ENCODE measurements at places on chromosomes 1 and 21.

DNA sequence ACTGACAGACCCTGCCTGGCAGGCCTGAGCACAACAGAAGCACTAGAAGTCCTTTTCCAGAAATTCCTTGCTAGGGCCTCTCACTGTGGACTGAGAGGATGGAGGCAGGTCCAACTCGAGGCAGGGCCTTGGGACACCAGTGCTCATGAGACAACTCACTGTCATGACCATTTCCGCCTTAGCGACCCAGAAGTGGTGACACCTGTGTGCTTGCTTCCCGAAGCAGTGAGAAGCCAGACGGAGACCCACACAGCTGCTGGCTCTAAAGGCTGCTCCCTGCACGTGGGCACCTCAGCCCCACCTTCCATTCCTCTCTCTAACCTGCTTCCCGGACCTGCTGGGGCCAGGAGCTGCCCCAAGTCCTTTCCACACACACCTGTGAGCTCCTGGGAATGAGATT lies 33.0 kb downstream of the KCNC4 start:
- DNase-seq: no peak

DNA sequence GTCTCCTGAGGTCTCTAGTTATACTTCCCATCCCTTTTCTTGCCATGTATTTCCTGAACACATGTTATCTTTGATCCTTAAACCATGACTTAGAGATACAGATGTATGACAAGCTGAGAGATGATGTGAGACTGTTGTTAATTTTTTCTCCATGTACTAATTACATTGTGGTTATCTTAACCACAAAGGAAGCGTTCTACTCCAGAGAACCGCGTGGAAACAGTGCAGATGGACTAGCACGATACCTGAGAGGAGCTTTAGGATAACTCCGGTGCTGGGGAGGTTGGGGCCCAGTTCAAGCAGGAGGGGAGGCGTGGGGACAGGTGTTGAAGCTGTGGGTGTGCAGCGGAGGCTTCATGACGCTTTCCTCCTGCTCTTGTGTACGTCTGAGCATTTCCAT lies 17.5 kb downstream of the PDE9A start:
- no peak for DNase-seq

GRCh38 chr1:97164276-97164639 lies 442.7 kb downstream of the PTBP2 start:
- no peak for DNase-seq

DNA sequence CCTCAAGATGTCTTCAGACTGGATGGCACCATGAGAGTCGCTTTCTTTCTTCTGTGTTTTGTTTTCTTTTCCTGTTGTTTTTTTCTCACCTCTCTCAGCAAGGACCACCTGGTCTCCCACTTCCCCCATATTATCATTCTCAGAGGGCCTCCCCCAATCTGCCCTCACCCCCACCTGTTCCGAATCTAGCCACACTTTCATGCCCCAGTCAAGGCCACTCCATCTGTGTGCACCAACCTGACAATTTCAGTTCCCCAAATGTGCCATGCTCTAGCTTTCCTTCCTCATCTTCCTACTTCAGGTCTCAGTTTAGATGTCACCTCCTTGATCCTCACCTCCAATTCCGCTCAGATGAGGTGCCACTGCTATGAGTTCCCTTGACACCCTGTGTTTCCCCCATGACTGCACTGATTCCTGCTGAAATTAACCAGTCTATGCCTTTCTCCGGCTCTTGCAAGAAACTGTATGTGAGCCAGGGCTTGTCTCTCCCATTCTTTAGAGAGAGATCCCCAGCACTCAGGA lies 146.2 kb downstream of the PLPP3 start:
- DNase-seq: no peak

GRCh38 chr1:168917796-168918195 lies 188.7 kb upstream of the ATP1B1 start:
- DNase-seq: no peak

DNA sequence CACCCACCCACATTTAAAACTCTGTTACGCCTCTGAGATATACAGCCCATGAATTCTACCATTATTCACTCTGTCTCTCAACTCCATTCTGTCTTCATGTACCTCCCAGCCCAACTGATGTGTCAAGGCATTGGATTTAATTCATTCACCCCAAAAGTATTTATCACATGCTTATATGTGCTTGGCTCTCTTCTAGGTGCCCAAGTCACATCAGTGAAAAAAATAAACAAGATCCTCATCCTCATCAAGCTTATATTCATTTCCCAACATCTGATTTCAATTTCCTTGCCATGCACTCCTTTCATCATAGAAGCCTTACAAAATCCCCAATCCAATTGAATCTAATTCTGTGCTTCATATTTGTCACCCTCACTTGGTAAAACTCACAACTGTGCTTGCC lies 967.6 kb downstream of the LTN1 start:
- no peak for DNase-seq

GRCh38 chr21:30337772-30338171 lies 278 bp upstream of the KRTAP27-1 start:
- DNase-seq: no peak

DNA sequence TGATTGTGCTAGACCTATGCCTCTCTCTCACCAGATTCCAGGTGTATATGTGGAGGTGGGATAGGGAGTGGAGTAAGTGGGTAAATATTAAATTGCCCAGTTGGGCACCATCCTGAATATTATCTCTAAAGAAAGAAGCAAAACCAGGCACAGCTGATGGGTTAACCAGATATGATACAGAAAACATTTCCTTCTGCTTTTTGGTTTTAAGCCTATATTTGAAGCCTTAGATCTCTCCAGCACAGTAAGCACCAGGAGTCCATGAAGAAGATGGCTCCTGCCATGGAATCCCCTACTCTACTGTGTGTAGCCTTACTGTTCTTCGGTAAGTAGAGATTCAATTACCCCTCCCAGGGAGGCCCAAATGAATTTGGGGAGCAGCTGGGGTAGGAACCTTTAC lies at the start of gene FCER1A:
TSS of gene FCER1A (plus strand) at position 242 of the 400 bp plus-strand sequence. CDS start at position 271, 29 bp downstream.
- no peak for DNase-seq

- DNase-seq: no peak
Observed at GRCh38 chr1:230867101-230867902, 1.0 kb downstream of the C1orf198 start.

DNA sequence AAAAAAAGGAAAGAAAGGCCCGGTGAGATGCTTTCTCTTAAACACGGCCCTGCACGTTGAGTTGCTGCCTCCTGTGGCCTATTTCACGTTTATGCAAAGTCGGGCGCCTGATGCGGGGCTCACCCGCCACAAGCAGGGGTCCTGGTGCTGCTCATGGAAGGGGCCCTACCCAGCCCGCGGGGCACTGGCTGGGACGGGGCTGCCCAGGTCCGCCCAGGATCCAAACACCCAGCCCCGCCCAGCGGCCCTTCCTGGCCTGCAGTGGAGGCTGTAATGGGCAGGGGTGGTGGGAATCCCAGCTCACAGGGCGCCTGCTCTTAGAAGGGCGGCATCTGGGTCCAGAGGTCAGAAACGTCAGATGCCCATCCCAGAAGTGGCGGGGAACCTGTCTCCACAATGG lies 1.6 kb downstream of the COL6A2 start:
- DNase-seq: no peak

DNA sequence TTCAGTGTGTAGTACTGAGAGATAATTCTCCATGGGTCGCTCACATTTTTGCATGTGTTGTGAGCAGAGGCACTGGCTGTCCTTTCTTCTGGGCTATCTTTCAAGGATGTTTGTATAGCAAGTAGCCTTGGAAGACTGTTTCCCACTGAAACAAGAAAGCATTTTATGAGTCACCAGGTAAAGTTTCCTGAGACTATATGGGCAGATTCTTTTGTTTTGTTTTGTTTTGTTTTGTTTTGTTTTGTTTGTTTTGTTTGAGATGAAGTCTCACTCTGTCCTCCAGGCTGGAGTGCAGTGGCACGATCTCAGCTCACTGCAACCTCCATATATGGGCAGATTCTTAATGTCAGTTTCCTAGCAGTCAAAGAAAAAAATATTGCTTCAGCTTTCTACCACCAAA lies 912.6 kb downstream of the TTLL7 start:
- no peak for DNase-seq

DNA sequence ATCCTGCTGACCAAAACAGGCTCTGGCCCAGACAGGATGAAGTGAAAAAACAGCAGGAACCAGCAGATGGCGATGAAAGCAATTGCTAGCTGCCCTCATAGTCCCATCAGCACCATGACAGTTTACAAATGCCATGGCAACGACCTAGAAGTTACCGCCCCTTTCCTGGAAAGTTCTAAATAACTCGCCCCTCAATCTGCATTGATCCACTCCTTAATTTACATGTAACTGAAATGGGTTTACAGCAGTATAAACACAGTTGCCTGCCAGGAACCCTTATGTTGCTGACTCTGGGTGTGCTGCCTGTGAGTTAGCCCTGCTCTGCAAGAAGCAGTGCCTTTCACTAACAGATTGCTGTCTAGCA lies 65.5 kb upstream of the CR1L start:
- no peak for DNase-seq

- no peak for DNase-seq
Observed at GRCh38 chr21:45169001-45169400, 94.6 kb downstream of the ADARB1 start.

DNA sequence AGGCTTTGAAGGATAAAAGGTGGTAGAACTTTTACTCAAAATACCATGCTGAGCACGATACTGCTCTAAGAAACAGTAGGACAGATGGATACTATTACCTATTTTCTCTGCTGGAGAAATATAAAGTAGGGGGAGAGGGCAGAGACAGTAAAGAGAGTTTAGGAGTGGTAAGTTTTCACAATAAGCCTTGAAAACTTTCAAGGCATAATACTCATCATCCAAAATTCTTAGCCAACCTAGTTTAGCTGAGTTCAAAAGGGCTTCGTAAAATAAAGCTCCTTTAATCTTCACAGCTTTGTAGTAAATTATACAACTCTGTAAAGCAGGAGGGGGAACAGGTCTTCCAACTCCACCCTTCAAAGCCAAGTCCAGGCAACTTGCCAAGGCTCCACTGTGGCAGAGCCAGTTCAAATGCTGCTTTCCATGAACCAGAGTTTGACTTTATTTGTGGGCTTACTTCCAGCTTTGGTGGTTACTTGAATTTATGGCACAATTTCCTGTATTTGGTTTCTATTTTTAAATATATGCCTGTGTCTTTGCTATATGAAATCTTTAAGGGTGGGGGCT lies 15.5 kb downstream of the TEX38 start:
- no peak for DNase-seq

GRCh38 chr1:91523482-91523881 lies 22.8 kb downstream of the CDC7 start:
- DNase-seq: no peak

- no peak for DNase-seq
Observed at GRCh38 chr1:228292609-228292911, 84.7 kb downstream of the OBSCN start.

GRCh38 chr1:59477286-59477685 lies 180.4 kb downstream of the FGGY start:
- DNase-seq: no peak

GRCh38 chr21:45867041-45867666 lies 114.4 kb upstream of the COL6A1 start:
- DNase-seq: no peak

DNA sequence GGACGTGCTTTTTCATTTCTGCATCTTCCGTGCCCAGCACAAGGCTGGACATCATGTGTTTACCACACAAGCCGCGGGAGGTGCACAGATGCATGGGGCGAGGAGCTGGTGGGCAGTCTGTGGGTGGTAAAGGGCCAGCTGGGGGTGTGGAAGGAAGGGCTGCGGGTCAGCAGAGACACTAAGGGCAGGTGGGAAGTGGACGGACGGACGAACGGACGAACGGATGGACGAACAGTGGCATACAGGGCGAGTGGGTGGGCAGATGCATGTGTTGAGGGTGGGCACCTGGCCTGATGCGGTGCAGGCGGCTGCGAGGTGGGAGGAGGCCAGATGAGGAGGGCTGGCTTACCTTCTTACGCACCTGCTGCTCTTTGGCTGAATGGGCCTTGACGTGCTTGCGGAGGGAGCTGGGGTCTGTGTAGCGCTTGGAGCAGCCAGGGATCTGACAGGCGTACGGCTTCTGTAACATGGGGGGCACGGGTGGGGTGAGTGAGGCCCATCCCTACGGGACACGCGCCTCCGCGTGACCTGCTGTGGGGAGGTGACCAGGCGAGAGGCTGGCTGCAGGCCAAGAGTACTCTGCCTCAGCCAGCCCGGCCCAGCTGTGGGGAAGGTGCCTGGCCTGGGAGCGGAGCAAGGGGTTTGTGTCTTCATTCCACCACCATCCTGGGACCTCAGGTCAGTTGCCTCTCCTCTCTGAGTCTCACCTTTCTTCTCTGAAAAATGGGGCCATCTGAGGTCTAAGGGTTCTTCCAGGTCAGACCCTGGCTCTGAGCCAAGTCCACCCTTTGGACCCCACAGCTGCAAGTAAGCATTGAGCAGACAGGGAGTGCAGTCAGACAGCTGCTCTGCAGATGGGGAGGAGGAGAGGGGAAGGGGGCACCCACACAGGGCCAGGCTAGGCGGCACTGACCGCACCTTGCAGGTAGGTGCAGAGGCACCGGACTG lies 65.5 kb downstream of the DMRTB1 start:
- no peak for DNase-seq

GRCh38 chr21:36079010-36079649 lies 9.3 kb downstream of the CBR1 start:
- DNase-seq: no peak

GRCh38 chr1:211334986-211335385 lies 8.4 kb downstream of the TRAF5 start:
- DNase-seq: no peak

DNA sequence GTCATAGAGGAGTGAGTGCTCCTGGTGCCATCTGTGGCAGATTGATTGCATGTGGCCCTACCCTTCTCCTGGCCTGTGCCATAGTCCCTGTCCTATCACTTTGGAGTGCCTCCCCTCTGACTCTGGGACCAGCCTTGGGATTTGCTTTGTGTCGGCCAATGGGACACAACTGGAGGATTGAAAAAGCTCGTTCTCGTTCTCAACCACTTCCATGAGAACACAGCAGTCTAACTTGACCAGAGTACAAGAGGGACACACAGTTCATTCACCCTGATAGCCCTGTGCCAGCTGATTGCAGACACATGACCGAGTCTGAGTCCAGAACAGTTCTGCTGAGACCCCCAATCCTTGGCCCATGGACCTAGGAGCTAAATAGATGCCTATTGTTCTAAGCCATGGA lies 47.8 kb downstream of the C1orf198 start:
- DNase-seq: no peak

DNA sequence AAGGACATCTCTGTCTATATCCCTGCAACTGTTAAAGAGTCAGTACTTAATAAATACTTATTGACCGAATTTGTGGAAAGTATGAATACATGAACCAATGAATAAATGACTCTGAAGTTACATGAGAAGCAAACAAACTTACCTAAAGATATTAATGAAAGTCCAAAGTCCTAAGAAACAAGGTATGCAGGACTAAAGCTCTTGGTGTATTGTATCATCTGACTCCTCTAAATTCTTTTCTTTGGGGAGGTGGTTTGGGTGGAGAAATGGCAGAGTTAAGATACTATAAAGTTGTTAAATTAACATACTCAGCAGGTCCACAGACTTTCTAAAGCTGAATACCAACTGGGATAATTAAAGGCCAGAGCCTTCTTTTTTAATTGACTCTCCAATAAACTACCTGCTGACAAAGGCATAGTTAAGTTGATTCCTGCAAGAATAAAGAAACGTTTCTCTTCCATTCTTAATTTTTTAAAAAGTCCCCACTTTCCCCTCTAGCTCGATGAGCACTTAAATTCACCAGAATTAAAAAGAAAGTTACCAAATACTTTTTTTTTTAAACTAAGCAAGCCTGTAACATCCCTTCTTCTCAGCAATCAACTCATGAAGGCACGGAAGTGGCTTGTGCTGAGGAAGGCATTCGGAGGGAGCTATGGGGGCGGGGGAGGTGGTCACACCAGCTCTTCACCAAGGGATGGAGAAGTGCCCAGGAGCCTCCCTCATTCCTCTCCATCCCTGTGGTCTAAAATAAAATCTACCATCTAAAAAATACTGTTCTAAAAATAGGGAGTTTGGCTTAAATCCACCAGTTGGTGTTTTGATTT lies 61.1 kb downstream of the GADD45A start:
- no peak for DNase-seq

All from effector memory CD4-positive, alpha-beta T cell (primary cell).